ENCODE measurements at places on chromosomes 2 and 18.

DNA sequence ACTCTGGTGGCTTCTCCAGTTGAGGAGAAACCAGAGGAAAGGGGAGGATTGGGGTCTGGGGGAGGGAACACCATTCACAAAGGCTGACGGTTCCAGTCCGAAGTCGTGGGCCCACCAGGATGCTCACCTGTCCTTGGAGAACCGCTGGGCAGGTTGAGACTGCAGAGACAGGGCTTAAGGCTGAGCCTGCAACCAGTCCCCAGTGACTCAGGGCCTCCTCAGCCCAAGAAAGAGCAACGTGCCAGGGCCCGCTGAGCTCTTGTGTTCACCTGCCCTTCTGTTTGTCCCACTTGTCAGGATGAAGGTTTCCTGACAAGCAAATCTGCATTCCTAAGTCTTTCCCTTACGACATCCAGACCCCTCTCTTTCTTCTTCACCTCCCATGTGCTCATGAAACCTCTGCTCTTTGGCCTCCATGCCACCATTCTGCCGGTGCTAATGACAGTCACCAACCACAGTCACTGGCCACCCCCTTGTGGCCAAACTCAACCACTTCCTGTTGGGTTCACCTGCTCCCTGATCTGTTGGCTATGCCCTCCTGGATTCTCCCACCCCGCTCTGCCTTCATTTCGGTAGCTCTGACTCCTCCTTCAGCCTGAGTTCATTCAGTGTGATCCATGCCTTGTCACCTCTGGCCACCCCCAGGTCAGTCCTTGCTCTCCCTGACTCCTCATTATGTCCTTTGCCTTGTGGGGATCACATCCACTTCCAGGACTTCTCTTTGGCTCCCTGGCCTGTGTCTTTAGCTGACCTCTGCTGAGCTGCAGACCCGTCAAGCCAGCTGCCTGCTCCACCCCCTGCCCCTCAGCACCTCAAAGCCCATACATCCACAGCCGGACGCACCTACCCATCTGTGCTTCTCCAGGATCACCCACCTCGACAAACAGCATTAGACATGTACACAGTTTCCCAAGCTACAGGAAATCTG, 17.6 kb downstream of the EMX1 start:
- DNase-seq = no peak

- DNase-seq = no peak
Observed at GRCh38 chr2:226725126-226725860, 74.3 kb downstream of the IRS1 start.

DNA sequence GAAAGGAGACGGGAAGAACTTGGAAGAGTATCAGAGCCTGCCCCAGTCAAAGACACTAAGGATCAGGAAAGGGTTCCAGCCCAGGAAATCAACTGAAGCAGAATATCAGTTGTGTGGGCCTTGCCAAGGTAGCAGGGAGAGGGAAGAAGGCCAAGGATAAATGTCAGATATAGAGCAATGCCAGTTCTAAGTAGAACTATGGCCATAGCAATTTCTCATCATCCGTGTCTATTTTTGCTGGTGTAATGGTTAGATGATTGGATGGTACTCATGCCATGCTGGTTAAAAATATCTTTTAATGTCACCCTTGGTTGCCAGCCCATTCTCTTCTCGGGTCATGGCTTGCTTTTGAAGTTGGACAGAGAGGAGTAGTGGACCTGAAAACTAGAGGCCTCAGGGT, 41.9 kb downstream of the MAIP1 start:
- no peak for DNase-seq

GRCh38 chr2:186770332-186770946, 76.6 kb downstream of the FAM171B start:
- DNase-seq = no peak

GRCh38 chr2:14690926-14691325, 58.4 kb downstream of the LRATD1 start:
- DNase-seq = no peak

- no peak for DNase-seq
Observed at GRCh38 chr2:26683583-26683982, 8.9 kb upstream of the KCNK3 start.

DNA sequence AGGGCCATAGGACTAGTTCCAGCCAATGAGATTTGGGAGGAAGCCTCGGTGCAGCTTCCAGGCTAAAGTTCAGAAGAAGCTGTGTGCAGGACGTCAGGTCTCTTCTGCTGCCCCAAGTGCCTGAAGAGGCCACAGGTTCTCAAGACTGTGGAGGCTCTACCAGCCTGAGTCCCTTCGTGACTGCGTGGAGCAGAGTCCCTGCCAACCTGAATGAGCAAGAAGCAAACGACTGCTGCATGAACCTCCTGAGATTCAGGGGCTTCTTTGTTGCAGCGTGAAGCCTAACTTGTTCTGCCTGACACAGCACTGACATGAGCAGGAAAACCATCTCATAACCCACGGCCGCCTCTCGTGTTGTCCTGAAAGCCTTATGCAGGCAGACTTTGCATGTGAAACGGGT, 39.7 kb downstream of the TWIST2 start:
- DNase-seq = no peak

DNA sequence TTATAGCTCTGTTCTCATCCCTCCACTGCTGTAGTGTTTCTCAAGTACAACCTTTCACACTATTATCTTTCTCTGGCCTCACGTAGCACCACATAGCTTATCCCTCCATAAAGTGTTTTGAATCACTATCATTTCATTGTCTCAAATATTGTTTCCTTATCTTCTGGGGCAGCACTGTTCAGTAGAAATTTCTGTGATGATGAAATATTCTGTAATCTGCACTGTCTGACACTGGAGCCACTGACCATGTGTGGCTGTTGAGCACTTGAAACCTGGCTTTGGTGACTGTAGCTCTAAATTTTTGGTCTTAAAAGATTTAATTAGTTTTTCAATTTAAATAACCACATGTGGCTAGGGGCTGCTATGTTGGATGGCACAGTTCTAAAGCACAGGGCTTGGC, 78.9 kb downstream of the CPS1 start:
- DNase-seq = no peak

- DNase-seq = no peak
Observed at GRCh38 chr2:222622910-222623309, 33.0 kb downstream of the FARSB start.

DNA sequence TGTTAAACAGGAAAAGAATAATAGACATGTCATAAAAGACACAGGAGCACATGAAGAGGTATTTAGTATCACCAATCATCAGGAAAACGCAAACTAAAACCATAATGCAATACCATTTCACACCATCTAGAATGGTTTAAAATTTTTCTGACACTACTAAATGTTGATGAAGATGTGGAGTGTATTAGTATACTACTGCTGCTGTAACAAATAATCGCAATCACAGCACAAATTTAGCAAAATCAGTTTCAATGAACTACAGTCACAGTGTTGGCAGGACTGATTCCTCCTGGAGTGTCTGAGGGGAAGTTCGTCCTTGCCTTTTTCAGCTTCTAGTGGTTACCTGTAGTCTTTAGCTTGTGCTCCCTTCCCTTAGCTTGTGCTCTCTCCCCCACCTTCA, 24.1 kb downstream of the SMAD2 start:
- DNase-seq = no peak

DNA sequence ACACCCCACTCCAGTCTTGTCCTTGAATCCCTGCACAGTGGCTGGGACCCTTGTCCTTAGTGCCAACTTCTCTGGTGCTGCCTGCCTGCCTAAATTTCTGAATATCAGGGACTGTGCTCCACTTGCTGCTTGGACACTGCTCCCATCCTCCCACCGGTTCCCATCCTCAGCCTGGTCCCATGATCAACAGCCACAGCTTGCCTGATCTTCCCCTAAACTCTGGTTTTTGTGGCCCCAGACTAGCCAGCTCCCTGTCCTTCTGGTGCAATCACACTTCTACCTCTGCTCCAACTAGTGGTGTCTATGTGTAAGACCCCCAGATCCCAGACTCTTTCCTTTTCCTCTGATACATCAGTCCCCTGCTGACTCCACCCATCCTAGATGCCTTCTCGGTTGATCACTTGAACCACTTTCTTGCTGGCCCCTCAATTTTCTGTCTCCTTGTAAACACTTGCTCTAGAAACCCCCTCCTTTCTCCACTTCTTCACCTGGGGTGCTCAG, 37.2 kb upstream of the POLE4 start:
- no peak for DNase-seq

DNA sequence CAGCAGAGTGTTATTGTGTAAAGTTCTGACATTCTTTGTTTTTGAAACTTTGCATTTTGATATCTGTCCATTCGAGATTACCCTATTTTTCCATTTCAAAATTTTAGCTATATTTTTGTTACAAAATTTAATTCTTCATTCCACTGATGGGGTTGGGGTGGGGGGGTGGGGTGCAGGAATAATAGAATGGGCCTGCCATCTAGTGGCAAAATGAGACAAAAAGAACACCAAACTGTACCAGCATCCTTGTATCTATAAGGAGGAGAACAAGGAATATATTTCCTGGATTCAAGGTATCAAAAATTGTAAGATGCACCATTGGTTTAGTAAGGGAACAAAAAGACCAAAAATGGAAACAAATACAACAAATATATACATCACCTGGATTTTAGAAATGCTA, 27.9 kb upstream of the TTR start:
- peak; percentile 4 for DNase-seq

- DNase-seq = peak; percentile 40
Observed at GRCh38 chr2:31523871-31524492, 56.8 kb downstream of the SRD5A2 start.

DNA sequence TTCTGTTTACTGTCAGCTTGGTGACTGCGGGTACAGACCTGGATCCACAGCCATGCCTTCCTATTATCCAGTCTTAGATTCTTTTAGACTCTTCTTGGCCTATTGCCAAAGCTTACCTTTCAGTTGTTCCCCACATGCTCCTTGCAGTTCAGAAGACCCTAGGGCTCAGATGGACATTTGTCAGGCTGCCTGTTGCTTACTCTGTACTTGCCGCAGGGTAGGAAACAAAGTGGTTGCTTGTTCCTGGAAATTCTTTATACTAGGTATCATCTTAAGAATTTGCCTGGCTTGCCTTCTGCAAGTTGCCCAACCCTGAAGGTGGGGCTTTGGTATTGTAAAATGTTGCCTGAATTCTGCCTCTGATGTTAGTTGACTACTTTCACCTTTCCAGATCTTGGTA, 24.4 kb downstream of the CD28 start:
- DNase-seq = no peak

GRCh38 chr2:219965287-219966194, 338.1 kb downstream of the SLC4A3 start:
- no peak for DNase-seq

GRCh38 chr2:178363252-178363651, 87.7 kb downstream of the PRKRA start:
- DNase-seq = peak; percentile 66

- no peak for DNase-seq
Observed at GRCh38 chr18:49697757-49698524, 115.4 kb downstream of the ACAA2 start.

- DNase-seq = peak; percentile 59
Observed at GRCh38 chr2:100018341-100019193, 123.8 kb downstream of the AFF3 start.

DNA sequence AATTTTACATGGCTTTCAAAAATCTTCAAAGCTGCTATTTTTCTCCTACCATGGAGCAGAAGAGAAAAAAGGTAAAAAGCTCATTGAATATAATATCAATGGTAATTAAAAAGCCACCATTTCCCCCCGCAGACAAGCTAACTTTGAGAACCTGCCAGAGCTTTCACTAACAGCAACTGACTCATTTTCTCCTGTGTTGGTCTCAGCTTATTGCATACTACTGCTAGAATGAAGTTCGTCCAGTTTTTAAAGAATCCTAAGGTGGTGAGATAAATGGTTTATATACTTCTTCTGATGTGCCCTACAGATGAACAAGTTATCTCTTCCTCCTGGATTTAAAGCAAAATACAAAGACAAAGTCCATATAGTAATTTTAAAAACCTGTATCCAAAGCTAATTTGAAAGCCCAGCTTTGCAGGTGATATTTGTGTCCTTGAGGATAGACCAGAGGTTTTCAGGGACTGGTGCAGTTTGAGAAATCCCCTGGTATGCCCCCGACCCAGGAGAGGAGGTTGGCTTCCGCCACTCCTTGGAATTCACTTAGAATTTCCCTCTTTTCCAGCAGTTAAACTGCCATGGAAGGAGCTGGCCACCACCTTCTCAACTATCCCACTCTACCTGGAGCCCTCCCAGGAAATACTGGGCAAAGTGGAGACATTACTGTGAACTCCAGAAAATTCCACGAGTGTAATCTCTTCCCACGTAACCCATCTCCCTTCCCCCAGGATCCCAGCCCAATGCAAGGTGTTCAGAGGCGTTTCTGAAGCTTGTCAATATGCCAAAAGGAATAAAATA, 17.5 kb downstream of the YPEL5 start:
- DNase-seq = peak; percentile 8

DNA sequence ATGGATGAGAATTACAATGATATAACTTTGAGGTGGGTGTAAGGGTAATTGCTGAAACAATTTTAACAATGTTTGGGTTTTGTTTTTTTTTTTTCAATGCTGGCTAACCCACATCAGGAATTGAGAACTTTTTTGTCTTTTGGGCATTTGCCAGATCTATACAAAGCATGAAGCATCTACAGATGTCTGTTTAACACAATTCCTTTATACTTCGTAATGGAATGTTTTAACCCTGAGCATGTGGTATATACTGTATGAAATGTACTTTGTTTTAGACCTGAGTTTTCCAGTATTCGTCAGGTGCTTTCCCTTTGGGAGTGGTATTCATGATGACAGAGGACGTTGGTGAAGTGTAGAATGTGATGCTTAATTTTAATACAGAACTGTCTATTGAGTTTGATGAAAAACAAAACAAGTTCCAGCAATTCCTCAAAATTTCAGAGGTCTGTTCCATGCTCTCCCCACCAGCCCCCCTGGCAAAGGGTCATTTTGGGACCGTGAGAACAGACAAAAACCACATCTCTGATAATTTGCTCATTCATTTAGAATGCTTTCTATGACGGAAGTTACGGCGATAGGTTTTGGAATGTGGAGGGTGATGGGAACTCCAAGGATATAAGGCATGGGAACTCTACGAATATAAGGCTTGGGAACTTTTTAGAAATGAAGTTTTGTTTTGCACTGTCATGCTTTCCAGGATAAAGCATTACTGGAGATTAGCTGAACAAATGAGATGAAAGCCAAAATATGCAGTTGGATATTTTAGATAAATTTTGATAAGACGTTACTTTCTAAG, 14.1 kb downstream of the LIMS1 start:
- DNase-seq = peak; percentile 88

GRCh38 chr2:239956818-239957261, 68.3 kb downstream of the NDUFA10 start:
- DNase-seq = no peak

GRCh38 chr2:217795067-217795466, 207.7 kb downstream of the TNS1 start:
- DNase-seq = no peak

GRCh38 chr2:207048416-207048815, 109.1 kb downstream of the CPO start:
- DNase-seq = peak; percentile 64

- DNase-seq = peak; percentile 75
Observed at GRCh38 chr2:9300829-9301453, 94.3 kb downstream of the ASAP2 start.

- peak; percentile 85 for DNase-seq
Observed at GRCh38 chr2:191894681-191895147, 47.8 kb upstream of the CAVIN2 start.

- DNase-seq = no peak
Observed at GRCh38 chr2:176079831-176080539, 3.8 kb downstream of the EVX2 start.

Measured in amniotic epithelial cell (primary cell).